NT2/D1 (cell line): ENCODE measurements at places on chromosomes 12 and 14.

GRCh38 chr14:95935228-95935822 is 58.7 kb downstream of the TUNAR start:
- DNase-seq: no peak

GRCh38 chr12:64560396-64561301 is 49.6 kb upstream of the RASSF3 start:
- DNase-seq: no peak

GRCh38 chr12:176321-177181 is 37.4 kb downstream of the SLC6A12 start:
- no peak for DNase-seq

GRCh38 chr14:103916636-103917262 is 11.5 kb upstream of the TDRD9 start:
- no peak for DNase-seq

DNA sequence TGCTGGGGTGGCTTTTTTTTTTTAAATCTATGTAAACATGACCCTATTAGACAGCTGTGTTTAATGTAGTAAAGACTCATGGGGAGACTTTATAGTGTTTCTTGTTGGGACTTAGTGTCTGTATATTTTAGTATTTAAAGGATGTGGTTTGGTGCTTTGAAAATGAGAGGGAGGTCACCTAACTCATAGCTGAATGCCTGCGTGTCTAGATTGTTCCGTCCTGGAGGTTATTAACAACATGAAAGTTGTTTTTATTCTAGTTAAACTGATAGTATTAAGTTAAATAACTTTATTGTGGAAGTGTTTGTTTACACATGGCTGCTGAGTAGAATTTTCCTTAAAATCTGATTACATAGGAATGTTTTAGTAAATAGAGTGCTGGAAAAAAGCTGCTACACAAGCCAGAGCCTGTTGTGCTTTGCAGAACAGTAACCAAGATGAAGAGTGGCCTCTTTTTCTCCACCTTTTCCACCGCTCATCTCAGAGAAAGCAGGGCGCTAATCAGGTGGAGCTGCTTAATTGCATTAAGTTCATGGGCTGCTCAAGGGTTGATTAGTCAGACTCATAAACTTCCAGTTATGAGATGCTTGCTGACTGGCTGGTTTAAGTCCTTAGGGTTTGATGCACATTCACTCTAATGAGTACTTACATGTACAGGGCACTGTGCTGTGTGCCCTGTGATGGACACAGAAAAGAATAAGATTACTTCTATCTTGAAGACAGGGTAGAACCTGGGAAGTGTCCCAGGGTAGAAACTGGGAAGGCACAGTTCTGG is 62.7 kb downstream of the FBXO34 start:
- DNase-seq: no peak

- DNase-seq: no peak
These were observed 79.9 kb downstream of the NINJ2 start for GRCh38 chr12:583251-583869.

GRCh38 chr14:54582334-54582733 is 15.4 kb downstream of the SAMD4A start:
- DNase-seq: no peak

DNA sequence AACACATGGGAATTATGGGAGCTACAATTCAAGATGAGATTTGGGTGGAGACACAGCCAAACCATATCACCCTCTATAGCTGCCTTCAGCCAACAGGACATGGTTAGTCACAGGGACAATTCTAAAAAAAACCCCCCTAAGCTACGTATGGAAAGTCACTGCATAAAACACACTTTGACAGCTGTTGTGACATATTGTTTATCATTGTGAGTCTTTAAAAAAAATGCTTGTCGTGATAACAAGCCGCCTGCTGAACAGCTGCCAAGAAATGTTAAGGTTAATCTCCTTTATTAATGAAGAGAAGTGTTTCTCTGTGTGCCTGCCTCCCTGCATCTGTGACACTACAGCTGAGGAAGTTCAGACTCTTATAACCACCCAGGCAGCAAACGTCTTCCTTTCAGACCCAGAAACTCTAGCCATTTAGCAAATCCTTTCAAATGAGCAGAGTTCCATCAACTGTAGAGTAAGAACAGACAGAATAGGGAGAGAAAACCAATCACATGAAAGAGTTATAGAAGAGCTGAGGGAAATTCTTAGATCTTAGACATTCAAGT is 1459.6 kb upstream of the TMEM132C start:
- DNase-seq: no peak
